Mesothelial cell of epicardium (in vitro differentiated cells): ENCODE measurements at places on chromosomes 4 and X. TPM values are rescaled to one million over a fixed set of nuclear protein-coding genes. Genes with fewer than 3 reads are reported as not detected.

GUCY1B1 gene
- total RNA-seq: 17.1 to 18.6 TPM (median 17.4 TPM) in 3 replicates

RAB9B gene
- total RNA-seq: 1.6 to 1.9 TPM (median 1.9 TPM) in 3 replicates

CLGN gene
- 1.6 to 1.8 TPM (median 1.6 TPM) in 3 replicates for total RNA-seq

MRFAP1L1 gene
- total RNA-seq: 66.9 to 68.8 TPM (median 67.9 TPM) in 3 replicates

NHSL2 gene
- 22.8 to 24.6 TPM (median 24.0 TPM) in 3 replicates for total RNA-seq

PDCL2 gene
- not detected in 3 replicates for total RNA-seq

ARX gene
- not detected in 3 replicates for total RNA-seq

CD38 gene
- 0.20 to 0.22 TPM in 2 of 3 replicates, not detected in the other for total RNA-seq
